ENCODE measurements at places on chromosomes 2 and 18. TPM values are rescaled to one million over a fixed set of nuclear protein-coding genes. Genes with fewer than 3 reads are reported as not detected.

DNA sequence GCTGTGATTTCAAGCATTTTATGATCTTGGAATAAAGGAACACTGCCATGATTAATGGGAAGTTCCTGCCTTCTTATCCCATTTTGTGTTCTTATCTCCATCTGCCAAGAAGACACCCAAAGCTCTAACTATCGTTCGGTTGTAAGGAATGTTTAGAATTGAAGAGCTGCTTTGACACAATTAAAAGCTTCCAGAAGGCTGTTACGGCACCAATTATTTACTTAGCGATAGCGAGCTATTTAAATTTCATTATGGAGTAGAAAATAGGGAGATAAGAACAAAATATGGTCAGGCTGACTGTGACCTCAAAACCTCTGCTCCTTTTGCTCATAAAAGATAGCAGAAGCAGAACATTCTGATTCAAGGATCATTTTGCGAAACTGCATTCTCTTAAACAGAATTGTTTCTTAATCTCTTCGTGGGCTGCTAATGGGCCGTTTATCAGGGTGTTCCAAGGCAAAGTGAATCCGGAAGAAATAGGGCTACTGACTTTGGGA lies 101.6 kb downstream of the SLC4A3 start:
- DNase-seq = no peak
- no peaks in the 10 kb centered on the region for H3K36me3 ChIP-seq
- H3K4me3 ChIP-seq = no peak overlapping the region
- no peaks in the 10 kb centered on the region for H3K27me3 ChIP-seq
- H3K4me1 ChIP-seq = no peaks in the 10 kb centered on the region

- no peak for DNase-seq
- H3K27ac ChIP-seq = no peak overlapping the region
- H3K27me3 ChIP-seq = no peaks in the 10 kb centered on the region
These were observed 490.6 kb downstream of the THSD7B start for GRCh38 chr2:137255990-137256389.

GRCh38 chr18:11974741-11975325 lies 6.5 kb upstream of the IMPA2 start:
- no peak overlapping the region for H3K4me3 ChIP-seq
- no peak overlapping the region for H3K27ac ChIP-seq
- H3K27me3 ChIP-seq = no peaks in the 10 kb centered on the region
- no peaks in the 10 kb centered on the region for H3K36me3 ChIP-seq

GRCh38 chr2:109086743-109087020 lies 42.3 kb upstream of the SH3RF3 start:
- no peak for DNase-seq
- H3K36me3 ChIP-seq = no peaks in the 10 kb centered on the region
- H3K27me3 ChIP-seq = no peaks in the 10 kb centered on the region
- H3K27ac ChIP-seq = no peak overlapping the region

- H3K36me3 ChIP-seq = no peaks in the 10 kb centered on the region
- H3K27me3 ChIP-seq = no peaks in the 10 kb centered on the region
- no peaks in the 10 kb centered on the region for H3K4me1 ChIP-seq
- no peak overlapping the region for H3K4me3 ChIP-seq
These were observed 91.2 kb downstream of the SLC8A1 start for GRCh38 chr2:40360652-40361051.

ABCG8 gene
- total RNA-seq = not detected

Measured in tibial nerve (tissue), 4 donors.